BJ (cell line): ENCODE measurements at places on chromosomes 1 and 21.

- DNase-seq, result peak; percentile 45
Observed at GRCh38 chr1:214552174-214552608, 789 bp upstream of the PTPN14 start.

DNA sequence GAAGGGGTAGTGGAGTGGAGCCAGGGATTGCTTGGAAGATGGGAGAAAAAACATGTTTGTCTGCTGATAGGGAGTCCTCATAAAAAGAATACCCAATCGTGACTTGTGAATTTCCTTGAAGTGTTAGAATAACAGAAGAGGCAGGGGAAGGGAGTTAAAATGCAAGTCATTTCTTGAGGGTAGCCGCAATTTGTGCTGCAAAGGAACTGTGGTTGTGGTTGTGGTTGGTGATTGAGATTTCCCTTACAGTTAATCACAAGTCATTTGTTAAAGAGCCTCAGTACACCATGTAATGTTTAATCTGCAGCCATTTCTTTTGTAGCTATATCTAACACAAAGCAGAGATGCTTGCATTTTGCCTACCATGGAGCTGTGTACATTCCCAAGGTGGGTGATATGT, 38.5 kb upstream of the EGLN1 start:
- no peak for DNase-seq

- no peak for DNase-seq
Observed at GRCh38 chr1:216641669-216642460, 81.4 kb downstream of the ESRRG start.

DNA sequence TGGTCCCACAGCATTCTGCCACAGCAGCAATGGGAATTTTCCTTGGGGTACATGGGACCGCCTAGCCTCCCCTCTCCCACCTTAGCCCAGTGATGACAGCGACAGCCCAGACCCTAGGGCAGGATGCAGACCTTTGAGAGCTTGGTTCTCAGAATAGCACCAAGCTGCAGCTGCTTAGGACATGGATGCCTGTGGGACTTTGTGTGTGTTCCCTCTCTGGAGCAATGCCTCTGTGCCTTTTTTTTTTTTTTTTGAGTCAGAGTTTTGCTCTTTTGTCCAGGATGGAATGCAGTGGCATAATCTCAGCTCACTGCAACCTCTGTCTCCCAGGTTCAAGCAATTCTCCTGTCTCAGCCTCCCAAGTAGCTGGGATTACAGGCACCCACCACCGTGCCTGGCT, 44.2 kb upstream of the AK4 start:
- no peak for DNase-seq
